ENCODE measurements at places on chromosomes 11 and 22.

DNA sequence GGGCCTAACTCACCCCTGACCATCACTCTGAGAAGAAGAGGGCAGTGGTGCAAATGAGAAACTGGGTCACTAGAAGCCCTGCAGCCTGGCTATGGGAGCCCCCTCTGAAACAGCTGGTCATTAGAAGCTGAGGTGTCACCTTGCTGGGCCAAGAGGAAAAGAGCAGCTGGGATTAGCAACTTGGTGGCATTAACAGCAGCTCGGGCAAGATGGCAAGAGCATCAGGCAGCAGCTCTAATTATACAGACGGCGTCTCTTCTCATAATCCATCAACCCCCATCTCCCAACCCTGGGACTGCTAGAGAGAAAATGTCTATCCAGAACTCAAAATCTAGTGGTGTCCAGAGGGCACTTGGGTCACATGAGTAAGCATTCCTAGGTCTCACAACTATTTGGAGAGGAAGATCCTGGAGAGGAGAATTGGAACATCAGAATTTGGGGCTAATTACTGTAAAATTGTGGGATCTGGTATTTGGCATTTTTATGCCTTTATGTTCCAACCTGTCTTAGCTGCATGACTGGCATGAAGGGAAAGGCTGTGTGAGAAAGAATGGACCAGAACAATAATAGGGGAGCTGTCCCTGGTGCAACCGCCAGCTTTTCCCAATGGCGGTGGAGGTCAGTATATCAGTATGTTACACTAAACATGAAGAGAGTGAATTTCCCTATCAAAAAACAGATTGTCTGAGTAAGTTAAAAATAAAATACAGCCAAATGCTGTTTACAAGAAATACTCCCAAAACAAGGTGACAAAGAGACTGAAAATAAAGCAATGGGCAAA is 7.6 kb upstream of the LMO1 start:
- DNase-seq, result no peak

DNA sequence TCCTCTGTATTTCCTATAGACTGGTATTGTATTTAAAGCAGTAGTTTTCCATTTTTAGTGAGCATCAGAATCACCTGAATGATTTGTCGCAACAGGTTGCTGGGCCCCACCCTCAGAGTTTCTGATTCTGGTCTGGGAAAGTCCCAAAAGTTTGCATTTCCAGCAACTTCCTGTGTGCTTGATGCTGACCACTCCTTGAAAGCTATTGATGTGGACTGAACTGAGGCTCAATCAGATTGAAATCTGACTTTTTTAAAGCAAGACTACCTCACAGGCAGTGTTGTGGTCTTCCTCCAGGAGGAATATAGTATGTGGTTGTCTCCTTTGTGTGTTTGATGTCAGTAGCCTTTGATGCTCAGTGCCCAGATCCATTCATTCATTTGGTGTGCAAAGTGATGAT is 17.2 kb upstream of the MPZL2 start:
- DNase-seq, result no peak

DNA sequence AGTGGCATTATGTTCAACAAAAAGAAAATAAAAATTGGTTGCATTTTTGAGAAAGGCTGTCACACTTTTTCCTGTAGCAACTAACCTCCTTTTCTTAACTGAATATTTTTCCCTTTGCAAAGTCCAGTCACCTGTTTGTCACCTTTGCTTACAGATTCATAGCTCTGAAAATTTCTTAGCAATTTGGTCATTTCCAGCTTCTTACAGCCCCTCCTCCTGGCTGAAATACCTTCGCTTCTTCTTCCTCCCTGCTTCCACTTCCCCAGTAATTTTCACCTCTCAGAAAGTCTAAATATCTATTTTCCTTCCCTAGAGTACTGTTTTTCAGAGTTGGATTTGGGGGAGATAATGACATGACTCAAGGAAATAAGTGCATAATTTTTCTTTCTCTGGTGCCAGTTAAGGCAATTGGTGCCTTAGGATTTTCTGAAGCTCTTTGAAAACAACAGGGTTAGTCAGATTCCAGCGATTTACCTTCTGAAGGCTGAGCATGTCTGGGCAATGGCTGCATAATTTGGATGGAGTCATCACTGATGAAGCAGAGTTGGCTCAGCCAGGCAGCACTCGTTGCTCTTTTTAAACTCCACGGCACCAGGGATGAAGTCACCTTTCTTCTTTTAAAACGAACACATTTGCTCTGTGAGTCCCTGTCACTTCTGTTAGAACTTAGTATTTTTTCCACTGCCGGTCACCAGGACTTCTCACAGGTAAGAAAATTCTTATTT is 62.1 kb upstream of the AMOTL1 start:
- no peak for DNase-seq

DNA sequence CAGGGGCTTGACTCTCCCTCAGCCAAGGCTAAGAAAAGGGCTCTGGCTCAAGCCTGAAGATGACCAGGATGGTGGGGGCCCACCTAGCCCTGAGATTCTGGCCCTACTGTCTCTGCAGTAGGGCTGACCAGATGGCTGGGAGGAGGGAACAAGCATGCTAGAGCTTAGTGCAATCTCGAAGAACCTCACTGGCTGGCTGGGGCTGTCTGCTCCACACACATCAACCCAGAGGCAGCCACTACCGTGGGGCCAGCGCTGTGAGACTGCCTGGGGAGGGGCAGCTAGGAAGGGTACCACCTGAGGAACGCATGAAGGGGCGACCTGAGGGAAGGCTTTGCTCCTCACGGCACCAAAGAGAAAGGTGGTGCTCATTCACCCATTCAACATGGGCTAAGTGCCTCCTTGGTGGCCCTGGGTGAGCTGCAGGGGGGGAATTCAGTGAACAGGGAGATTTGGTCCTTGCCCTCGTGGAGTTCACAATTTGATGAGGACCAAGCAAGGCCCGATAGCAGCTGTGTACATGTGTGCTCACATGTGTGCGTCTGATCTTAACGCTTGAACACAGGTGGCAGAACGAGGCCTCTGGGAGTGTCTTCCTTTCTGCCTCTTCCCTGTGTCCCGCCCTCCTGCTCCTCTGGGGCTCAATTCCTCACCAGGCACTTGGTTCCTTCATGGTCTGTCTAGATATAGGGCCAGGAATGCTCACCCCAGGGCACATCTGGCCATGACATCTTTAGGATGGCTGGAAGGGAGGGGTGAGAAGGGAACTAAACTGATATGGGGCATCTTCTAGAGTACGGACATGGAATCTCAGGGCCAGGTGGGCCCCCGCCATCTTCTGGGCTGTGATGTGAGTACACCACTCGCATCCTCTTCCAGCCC is 102.3 kb upstream of the PITPNB start:
- no peak for DNase-seq

GRCh38 chr22:23685205-23685784 is 5.5 kb upstream of the RGL4 start:
- DNase-seq, result no peak

DNA sequence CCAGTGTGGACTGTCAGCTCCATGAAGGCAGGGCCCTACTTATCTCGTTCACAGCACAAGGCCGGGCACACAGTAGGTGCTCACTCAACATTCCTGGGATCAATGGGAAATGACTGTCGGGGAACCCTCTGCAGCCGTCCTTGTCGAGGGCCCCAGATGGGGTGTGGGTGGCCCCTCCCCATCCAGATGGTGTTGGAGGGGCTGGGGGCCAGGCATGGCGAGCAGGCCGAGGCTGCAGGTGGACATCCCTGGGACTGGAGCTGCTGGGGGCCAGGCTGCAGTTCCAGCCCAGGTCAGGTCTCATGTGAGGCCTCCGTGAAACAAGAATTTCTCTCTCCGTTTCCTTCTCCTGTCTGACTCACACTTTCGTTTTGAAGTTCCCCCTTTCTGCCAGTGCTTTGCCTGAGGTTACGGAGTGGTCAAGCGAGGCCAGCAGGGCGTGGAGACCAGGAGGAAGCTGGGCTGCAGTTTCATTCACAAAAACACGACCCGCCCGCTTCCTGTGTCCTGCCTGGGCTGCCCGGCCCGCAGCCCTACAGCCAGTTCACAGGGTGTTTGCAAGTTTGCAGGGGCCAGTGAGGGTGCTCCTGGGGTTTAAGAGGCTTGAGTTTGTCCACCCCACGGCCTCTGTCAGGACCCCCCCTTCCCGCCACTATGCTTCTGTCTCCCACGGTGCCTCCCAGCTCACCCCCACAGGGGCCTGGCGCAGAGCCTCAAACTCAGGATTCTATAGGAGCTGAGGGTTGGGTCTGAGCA is 4.5 kb downstream of the MYEOV start:
- DNase-seq, result no peak

DNA sequence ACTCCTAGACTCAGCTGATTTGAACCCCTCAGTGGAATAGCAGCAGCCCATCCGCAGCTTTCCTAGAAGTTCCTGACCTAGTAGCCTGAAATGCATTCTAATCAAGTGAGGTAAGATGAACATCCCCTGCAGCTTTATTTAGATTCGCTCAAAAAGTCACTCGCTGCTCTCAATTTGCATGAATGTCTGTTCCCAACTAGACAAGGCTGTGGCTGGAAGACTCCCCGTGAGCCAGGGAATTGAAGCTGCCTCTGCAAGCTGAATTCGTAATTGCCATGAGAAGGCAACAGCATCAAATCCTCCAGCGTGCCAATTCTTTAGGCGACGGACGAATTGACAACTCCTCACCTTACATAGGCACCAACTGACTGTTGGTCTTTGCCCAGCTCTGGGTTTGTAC is 17.1 kb upstream of the SCN3B start:
- no peak for DNase-seq

- no peak for DNase-seq
These were observed 5.7 kb downstream of the TMEM25 start for GRCh38 chr11:118536726-118537125.

DNA sequence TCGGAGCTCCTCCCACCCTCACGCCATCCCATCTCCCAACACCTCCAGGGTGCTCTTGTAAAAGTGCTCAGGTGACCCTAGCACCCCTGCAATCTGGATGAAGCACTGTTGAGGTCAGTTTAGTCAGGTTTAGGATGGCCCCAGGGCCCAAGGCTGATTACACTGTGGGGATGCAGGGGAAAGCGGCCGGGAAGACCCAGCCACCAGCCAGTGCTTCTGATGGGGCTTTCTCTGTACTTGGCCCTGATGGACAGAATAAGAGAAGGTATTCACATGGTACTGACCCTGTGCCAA is 28.7 kb downstream of the TPBGL start:
- DNase-seq, result no peak

DNA sequence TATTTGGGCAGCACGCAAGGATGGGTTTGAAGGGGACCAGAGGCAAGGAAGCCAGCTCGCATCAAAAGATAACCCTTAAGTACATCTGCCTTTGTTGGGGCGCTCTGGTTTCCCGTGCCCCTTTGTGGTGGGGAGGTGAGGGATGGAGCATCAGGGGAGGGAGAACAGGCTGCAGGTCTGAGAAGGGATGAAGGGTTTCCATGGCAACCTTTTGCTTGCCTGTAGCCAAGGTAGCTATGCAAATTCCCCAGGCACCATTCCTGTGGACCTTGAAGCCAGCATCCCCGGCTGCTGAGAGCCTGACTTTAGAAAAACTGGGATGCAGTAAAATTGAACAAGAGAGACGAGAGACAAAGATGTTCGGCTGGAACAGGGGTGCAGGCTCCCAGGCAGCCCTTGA is 75.7 kb downstream of the SEZ6L start:
- DNase-seq, result no peak

All from activated gamma-delta T cell treated with Interleukin-2 at 50 U/mL for 16 hours (primary cell).